AG04449 (cell line): ENCODE measurements at places on chromosomes 13 and 19.

DNA sequence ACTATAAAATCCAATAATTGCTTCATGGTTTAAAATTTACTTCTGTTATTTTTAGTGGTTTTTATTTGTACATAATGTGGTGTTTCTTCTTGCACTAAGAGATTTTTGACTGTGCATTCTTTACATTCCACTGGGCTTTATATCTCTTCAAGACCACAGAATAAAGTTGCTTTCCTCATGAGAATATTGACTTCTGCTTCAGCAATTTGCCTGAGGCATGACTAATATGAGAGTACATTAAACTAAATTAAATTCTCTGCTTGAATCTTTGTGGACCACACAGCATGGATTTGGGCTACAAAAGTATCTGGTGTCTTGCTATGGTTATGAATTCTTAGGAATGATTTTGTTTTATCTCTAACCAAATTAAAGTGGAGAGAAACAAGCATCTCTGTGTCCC is 1463.4 kb upstream of the PCDH20 start:
- no peak for DNase-seq

DNA sequence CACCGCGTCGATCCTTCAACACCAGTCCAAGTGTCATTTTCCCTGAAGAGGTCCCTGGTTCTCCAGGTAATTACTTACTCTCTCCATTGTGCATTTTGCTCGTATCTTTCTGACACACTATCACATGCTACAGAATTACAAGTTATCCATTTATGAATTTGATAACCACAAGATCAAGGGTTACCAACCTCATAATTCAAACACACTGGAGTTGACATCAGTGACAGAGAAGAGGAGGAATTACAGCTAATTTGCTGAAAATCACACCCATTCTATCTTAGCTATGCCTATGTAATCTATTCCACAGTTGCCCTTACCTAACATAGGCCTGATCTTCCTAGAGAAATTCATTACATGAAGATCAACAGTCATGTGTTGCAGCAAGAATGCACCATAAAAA is 14.2 kb downstream of the ZC3H13 start:
- DNase-seq, result no peak

GRCh38 chr19:17389957-17390664 is 3.9 kb downstream of the CCDC194 start:
- DNase-seq, result no peak

- no peak for DNase-seq
Measured at GRCh38 chr13:22562116-22562515, 618.7 kb upstream of the SGCG start.

DNA sequence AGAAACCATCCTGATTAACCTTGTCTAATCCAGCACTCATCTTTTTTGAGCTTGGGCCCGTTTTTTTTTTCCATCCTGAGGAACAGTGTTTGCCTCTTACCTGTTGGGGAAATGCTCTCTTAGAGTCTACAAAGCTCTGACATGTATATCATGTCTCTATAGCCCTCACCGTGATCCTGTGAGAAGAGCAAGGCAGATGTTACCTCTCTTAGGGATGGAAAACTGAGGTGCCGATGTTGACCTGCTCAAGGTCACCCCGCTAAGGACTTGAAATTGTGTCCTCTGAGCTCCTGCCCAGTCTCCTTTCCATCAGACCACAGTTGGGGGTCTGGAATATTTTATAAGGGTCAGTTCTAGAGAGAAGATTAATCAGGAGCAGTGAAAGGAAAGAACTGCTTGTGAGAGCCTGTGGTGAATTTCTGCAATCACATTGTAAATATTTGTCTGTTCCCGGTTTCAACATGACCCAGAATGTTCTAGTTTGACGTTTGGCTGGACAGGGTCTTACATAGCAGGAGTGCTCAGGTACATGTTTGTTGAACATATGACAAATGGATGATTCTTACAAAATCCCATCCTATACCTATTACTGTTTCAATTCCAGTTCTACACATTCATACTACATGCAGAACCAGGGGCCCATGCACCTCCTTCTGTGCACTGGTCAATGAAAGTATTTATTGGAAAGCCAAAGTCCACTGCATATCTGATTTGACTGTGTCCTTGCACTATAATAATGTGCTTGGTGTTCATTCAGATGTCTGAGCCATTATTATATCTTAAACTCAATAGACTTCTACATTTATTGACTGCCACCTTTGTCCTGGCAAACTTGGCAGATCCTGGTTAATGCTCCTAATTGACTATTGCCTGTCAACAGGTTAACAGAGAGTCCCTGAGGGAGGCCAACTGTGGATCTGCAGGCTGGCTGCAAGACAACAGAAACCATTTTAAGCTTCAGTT is 12.1 kb downstream of the SLC25A15 start:
- DNase-seq, result no peak

DNA sequence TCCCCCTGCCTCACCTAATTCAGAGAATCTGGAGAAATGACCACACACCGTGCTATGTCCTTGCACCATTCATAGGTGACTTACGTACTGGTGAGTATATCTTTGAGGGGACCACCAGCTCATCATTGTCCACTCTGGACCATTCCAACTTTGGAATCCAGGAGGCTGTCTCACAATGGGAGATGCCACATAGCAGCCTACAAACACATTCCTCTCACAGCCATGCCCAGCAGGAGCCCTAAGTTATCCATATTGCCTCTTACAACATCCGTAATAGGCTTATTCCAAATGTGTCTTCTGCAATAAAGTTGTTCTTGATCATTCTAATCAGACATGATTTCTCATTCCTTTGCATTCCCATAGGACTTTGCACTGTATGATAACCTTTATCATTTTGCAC is 436.7 kb downstream of the EFNB2 start:
- DNase-seq, result no peak

DNA sequence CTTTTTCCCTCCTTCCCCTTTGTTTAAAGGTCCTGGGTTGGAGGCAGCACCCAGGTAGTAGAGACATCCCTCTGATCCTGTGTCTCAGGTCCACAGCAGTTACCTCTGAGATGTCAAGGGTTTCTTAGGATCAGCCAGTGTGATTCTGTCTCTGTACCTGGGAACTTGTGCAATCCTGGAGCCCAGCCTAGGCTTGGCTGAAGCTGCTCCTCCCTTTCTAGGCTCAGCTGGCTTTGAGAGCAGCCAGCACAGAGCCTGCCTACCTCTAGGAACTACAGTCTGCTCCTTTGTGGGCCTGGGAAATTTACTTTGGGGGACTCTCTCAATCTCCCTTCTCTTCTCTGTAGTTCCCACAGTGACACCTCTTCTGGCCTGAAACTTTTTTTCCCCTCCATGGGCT is 171.6 kb downstream of the MTUS2 start:
- DNase-seq, result no peak

DNA sequence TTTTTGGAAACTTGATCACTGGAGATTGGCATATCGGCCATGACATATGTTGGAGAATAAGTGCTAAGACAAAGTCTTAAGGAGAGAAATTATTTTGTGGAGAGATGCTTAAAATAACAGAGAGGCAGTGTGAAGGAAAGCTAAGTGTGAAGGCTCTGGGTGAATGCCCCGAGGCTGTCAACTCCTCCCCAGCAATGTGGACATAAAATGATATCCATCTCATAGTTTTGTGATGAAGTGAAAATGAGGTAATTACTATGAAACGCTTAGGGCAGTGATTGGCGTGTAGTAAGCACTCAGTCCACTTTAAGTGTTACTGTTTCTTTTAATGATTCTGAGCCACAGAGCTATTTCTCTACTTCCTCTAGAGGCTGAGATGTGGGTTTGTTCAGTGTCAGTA is 195.8 kb upstream of the KLF12 start:
- no peak for DNase-seq

DNA sequence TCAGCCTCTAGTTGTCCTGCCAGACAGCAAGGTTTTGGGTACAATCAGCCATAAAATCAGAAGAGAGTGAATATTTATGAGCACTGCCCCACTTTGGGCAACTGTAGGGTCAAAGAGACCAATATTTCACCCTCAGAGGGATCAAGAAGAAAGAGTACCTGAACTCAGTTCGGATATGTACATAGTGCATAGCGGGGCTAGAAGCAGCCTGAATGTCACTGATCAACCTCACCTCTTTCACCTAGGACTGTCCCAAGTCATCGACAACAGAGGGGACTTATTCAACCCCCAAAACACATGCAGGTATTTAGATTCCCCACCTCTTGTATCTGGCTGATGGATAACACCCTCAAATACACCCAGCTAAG is 446.9 kb downstream of the COG6 start:
- DNase-seq, result no peak
